ENCODE measurements at places on chromosomes 5 and 9.

DNA sequence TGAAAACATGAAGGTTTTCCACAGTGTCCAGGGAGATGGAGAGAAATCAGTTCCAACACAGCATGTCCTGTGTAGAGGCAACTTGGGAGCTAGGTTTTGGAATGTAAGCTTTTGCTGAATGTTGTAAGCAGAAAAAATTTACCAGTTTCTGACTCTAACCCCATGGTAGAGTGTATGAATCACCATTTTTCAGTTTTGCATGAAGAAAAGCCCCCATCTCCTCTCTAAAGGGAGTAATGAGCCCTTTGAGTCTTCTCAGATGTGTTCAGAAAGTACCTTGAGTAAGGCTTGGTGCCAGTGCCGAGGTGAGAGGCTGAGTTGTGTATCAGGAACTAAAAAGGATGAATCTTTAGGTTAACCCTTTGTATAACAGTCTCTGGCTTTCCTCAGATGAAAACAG is 96.2 kb downstream of the ADRB2 start:
- no peak for DNase-seq

GRCh38 chr9:134419684-134420076 is 93.4 kb downstream of the RXRA start:
- no peak for DNase-seq

DNA sequence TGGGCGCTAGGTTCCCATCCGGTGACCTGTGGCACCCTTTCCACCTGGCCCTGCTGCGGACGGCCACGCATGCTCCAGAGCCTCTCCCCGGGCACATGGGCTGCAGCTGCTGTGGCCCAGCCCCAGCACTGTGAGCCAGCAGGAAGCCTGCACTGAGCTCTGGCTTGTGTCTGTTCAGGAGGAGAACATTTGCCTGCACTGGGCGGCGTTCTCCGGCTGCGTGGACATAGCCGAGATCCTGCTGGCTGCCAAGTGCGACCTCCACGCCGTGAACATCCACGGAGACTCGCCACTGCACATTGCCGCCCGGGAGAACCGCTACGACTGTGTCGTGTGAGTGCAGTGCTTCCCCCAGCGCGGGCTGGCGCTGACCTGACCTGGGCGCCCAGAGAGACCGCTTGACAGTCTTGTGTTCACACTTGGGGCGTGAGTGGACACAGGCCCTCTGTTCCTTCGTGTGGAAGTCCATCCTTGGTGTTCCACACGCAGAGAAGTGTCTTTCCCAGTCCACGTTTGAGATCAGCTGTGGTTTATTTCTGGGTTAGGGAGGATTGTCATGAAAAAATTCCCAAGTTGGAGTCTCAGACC is 66.2 kb upstream of the CACNA1B start:
- no peak for DNase-seq

GRCh38 chr9:88278036-88278435 is 110.2 kb upstream of the SPIN1 start:
- no peak for DNase-seq

DNA sequence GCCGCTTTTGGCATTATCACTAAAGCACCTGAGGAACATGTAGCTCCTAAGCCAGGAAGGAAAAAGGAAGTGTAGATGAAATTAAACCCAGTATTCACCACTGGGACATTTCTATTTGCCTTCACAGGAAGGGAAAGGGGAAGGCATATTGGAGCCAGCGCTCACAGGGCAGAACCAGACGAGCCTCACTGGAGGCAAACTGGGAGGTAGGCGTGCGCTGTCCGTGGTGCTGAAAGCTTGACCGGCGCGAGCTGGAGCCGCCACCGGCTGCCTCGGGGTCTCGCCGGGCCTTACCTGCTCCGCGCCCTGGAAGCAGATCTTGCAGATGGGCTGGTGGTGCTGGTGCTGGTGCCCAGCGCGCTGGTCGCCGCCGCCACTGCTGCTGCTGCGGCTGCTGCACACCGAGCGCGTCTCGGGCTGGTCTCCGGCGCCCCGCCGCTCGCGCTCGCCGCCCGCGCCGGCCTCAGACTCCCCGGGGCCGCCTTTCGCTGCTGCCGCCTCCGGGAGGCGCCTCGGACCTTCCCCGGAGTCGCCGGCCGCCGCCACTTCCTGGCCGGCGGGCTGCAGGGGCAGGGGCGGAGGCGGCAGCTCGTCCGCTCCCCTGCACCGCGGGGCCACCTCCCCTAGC is 732 bp downstream of the MARCHF11 start:
- DNase-seq = peak; percentile 2

DNA sequence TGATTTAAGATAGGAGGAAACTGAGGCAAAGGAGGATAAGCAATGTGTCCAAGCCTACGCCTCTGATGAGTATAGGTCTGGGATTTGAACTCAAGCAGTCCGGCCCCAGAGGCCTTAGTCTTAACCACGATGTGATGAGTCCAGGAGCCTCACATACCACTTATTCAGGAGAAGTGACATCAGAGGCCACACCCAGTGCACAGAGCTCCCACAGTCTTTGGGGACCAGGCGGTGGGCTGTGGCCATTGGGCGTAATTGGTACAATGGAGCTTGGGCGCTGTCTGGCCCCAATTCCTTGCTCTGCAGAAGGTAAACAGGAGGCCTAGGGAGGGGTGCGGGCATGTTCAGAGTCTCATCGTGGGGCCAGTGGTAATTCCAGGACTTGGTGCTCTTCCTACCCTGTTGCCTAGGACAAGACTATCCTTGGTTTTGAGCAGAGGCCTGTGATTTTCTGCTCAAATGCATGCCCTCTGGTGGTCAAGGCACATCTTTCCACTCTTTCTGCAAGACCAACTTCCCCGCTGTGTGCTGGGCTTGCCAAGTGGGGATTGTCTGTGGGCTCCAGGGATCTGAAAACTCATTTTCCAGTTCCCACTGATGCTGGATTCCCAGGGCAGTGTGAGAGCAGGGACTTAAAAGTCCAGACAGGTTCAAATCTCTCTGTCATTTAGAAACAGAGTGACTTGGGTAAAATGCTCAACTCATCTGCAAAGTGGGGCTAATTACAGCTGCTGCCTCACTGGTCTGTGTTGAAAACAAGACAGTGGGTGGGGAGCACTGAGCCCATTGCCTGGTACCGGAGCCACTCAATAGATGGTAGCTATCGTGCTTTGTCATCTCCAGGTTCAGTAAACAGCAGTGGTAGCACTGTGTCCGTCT is 15.8 kb downstream of the NDST1 start:
- DNase-seq = no peak

- DNase-seq = no peak
These were observed 125.3 kb upstream of the SLC25A48 start for GRCh38 chr5:135709208-135709575.

DNA sequence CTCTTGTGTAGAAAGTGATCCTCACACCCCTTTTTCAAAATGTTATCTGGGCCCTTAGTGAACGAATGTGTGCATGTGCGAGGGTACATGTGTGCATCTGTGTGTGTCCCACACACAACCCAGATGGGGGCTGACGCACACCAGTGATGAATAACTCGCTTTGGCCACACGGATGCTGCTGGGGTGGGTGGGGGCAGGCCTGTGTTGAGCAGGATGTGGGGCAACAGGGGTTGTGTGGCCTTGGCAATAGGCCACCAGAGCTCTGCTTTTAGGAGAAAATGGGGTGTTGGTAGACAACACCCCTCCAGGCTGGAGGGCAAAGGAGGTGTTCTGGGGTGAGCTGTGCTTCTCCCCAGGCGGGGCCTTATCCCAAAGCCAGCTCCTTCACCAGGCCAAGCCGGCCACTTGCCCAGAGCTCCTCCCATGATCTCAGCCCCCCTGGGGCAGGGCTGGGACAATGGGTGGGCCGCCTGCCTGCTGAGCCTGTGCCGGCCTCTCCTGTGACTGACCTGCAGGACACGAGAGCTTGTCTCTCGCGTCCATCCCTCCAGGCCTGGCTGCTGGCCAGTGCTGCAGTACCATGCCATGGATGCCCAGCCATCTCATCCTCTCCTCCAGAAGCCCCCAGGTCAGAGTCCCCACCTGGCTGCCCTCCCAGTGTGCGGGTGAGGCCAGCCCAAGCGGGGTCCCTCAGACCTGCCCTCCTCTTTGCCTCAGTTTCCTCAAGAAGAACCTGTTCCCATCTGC is 1.7 kb downstream of the DBN1 start:
- DNase-seq = no peak

- no peak for DNase-seq
These were observed 160.1 kb downstream of the DOCK8 start for GRCh38 chr9:374736-375135.

DNA sequence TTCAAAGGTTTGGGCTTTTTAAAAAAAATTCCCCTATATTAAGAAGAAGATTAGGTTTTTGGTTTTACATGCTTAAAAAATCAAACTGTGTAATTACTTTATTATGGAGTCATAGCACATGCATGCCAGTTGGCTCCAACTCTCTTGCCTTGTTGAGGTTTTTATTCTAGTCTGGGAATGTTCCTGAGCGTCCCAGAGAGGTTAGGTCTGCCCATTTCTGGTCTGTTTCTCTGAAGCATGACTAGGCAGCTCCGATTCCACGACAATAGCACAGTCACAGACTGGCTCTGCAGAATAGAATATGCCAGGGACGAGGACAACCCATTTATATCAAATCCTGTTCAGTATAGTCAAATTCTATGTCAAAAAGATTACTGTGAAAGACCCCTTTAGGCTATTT is 217.0 kb downstream of the PCSK5 start:
- no peak for DNase-seq

GRCh38 chr9:15231788-15232635 is 75.0 kb downstream of the TTC39B start:
- no peak for DNase-seq

DNA sequence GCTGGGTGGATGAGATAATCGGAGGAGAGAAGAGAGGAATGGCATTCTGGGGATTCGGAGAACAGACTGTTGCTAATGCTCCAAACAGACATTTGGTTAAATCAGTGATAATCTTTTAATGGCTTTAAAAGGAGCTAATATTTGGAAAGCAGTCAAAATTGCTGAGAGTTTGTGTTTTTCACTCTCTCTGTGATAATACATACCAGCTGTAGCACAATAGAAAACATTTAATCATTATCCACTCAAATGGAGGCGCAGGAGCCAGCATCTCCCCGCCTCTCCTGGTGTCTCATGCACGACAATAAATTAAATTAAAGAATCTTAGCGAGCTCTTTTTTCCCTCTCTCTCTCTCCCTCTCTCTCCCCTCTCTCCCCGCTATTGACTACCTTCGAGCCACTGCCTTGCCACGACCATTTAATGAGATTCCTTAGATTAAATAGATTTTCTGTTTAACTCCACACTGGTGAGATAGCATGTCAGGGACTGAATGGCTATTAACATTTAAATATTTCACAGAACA is 268.6 kb upstream of the MVB12B start:
- no peak for DNase-seq

- no peak for DNase-seq
These were observed 81.1 kb downstream of the PLK2 start for GRCh38 chr5:58378613-58379390.

- DNase-seq = no peak
These were observed 2.2 kb downstream of the ST6GALNAC6 start for GRCh38 chr9:127897193-127897692.

All from T follicular helper cell (primary cell).